IMR-90 (cell line): ENCODE measurements at places on chromosomes 16 and 17.

- peak; percentile 72 for DNase-seq
These were observed 12.5 kb upstream of the EPOP start for GRCh38 chr17:38687286-38687685.

- no peak for DNase-seq
These were observed 10.4 kb upstream of the SOX9 start for GRCh38 chr17:72110231-72110941.

DNA sequence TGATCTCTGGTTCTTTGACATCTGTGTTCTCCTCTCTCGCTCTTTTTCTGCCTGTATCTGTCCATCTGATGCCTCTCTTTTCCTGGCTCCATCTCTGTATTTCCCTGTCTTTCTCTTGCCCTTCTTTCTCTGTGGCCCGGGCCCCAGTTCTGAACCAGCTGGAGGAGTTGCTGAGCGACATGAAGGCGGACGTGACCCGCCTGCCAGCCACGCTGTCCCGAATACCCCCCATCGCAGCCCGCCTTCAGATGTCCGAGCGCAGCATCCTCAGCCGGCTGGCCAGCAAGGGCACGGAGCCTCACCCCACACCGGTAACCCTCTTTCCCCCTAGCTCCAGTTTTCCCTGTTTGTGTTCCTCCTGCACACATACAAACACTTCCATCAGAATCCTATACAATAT lies 5.8 kb downstream of the RNF227 start:
- no peak for DNase-seq

- DNase-seq, result peak; percentile 61
These were observed 6.3 kb downstream of the CSF3 start for GRCh38 chr17:40021451-40021971.

- no peak for DNase-seq
These were observed at the start of gene KLHL36 for GRCh38 chr16:84647828-84648594. TSS of gene KLHL36 (plus strand) at chr16:84648511. CDS start at chr16:84650868, 2,357 bp downstream.
